ENCODE measurements at places on chromosomes 11 and 22.

DNA sequence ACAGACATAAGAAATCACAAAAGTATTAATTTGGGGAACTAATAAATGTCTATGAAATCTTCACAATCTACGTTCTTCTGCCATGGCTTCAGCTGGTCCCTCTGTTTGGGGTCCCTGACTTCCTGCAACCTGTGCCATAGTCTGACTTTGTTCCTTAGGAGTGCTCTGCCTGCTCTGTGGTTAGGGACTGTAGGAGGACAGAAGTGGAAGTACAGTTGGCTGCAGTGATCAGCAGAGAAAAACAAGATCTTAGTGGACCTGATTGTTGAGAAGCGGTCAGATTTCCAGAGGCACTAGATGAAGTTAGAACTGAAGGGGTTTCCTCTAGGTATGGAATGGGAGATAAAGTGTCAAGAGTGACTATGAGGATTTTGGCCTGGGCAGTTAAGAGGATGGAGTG lies 80.6 kb downstream of the PPP6R3 start:
- no peak for DNase-seq
- no peaks in the 10 kb centered on the region for H3K27me3 ChIP-seq

DNA sequence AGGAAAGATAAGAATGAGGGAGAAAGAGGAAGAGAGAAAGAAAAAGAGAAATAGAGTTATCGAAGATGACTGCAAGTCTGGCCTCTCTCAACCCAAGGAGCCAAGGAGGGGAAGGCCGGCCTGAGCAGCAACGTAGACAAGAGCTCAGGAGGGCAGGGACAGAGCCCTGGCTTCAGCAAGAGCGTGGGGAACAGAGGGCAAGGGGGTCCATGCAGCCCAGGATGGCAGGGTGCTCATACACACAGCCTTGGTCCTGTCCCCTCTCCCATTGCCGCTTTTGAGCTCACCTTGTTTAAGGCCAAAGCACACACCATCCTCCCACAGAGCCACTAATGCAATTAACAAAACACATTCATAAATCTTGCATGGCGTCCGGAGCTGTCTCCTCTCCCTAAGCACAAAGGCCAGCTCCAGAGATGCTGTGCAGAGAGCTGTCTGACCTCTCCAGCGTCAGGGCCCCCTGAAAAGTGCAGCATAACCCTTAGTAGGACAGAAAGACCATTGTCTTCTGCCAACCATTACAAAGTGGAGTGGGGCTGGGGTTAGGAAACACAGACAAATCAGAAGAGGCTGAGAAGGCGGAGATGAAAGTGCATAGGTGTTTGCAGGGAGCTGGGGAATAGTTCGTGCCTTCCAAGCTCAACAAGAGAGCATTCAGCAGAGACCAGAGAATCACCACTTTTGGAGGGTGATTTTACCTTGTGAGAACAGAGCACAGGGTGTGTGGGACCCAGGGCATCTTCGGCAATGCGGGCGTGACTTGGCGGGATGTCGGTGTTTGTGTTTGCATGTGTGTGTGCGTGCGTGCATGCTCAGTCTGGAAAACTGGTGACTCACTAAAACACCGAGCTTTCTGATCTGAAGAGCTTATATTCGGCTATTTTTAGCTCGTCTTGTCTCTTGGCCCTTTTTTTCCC lies 28.2 kb upstream of the JAM3 start:
- no peaks in the 10 kb centered on the region for H3K27me3 ChIP-seq
- H3K4me3 ChIP-seq: no peak overlapping the region
- H3K36me3 ChIP-seq: no peaks in the 10 kb centered on the region
- no peak for DNase-seq
- no peak overlapping the region for H3K27ac ChIP-seq

DNA sequence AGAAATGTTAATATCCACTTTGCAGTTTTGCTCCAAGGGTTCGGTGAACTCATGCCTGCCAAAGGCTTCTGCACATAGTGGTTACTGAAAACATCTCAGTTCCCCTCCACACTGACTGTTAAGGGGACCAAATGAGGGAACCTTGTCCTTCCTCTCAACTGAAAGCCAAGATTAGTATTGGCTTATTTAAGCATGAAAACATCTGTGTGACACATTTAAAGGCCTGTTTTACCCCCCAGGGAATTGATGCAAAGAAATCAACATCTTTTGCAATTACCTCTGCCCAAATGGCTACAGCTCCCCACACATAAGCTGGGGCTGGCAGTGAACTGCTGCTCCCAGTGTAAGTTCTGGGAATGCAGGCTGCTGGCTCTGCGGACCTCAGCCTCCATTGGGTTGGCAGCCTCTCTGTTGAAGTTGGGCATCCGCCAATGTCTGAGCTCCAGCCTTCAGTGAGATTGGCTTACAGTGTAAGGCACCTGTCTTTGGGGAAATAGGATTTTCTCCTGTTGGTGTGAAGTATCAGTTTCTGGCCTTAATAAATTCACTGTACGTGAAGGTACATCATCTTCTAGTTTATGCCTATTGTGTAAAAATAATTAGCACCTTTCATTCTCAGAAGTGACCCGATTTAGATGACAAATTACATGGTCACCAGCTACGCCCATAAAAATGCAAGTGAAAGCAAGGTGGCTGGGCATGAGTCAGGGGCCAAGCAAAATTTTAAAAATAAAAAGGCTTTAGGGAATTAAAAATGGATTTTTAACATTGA lies 213.4 kb upstream of the SYN3 start:
- H3K27me3 ChIP-seq: no peaks in the 10 kb centered on the region
- H3K36me3 ChIP-seq: peaks cover under 1% of the 10 kb centered on the region
- no peak overlapping the region for H3K4me3 ChIP-seq
- no peak for DNase-seq

DNA sequence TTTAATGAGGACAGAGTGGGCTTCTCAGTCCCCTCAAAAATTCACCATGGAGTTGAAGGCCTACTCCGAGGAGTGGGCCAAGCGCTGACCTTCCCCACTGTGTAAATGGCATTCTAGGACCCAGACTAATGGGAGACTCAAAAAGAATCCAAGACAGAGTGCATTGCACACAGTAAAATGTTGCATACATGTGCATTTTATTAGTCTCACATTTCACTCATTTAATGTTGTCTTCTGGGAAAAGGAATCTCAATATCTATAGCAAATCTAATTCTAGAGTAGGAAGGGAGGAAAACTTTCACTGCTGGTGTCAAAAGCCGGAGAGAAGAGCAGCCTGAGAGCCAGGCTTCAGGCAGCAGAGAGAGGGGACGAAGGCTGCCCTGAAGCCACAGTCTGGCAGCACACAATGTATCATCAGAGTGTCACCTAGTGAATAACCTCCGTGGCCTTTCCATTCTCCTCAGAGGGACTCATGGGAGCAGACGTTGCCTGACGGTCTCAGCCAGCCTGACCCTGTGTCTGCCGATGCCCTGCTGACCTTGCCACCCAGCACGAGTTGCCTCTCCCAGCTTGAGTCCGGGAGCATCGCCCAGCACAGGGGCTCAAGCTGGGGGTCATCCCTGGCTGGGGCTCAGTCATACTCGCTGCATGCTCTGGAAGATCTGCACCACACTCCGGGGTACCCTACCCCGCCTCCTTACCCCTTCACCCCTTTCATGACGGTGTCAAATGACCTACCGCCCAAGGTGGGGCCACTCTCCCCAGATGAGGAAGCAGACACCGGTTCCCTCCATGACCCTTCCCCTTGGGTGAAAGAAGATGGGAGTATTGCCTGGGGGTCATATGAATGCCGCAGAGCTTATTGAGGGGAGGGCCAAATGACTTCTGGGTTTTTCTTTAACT lies 12.9 kb upstream of the POU2AF3 start:
- no peaks in the 10 kb centered on the region for H3K27me3 ChIP-seq
- no peaks in the 10 kb centered on the region for H3K4me1 ChIP-seq
- H3K36me3 ChIP-seq: no peaks in the 10 kb centered on the region
- H3K4me3 ChIP-seq: no peak overlapping the region
- DNase-seq: no peak

DNA sequence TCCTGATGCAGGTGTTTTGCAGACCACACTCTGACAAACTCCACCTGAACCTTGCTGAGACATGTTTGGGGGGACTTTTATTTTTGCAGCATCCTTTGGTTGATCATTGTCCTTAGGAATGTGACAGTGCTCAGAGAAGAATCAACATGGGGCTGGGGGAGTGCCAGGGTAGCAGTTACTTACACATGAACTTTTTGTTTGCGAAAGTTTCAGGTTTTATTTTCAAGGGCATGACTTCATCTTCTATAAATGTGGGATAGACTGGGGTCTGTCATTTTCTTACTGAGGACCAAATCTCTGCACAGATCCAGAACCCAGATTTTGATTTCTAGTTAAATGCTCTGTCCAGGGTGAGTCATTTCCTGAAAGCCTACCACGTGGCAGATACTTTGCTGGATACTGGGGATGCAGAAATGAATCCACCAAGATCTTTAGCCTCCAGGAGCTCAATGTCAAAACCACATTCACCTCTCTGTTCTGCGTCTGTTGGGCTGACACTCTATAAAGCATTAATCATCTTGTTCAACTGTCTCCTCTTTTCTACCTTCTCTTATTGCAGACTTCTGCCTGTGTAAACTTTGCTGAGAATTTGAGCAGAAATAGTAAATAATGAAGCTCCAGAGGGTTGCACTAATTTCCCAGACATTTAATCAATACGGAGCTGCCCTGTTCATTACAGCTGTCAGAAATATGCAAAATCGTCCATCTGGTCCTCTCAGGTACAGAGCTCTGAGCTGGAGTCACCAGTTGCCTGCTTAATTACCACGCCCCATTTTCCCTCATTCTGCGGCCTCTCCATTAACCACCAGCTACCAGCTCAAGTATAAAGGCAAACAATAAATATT lies 387.9 kb downstream of the MIAT start:
- H3K4me3 ChIP-seq: no peak overlapping the region
- no peaks in the 10 kb centered on the region for H3K27me3 ChIP-seq
- H3K36me3 ChIP-seq: no peaks in the 10 kb centered on the region
- H3K4me1 ChIP-seq: no peaks in the 10 kb centered on the region
- DNase-seq: no peak

DNA sequence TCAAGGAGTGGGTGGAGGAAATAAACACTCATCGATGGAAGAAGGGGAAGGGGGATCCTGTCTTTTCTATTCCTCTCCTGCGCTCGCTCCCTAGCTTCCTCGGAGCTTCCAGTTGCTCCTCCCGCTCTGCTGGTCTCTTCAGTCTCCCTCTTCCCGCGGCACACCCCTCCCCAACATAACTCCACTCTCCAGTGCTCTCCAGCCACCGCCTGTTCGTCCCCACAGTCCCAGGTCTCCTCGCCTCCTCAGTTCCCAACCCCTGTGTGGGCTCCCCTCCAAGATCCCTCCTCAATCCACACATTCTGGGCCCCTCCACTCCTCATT lies 438 bp downstream of the ZW10 start:
- H3K4me1 ChIP-seq: no peaks in the 10 kb centered on the region
- H3K27me3 ChIP-seq: no peaks in the 10 kb centered on the region
- peak overlapping the region; percentile 20 for H3K27ac ChIP-seq
- peak overlapping the region; percentile 88 for H3K4me3 ChIP-seq

DNA sequence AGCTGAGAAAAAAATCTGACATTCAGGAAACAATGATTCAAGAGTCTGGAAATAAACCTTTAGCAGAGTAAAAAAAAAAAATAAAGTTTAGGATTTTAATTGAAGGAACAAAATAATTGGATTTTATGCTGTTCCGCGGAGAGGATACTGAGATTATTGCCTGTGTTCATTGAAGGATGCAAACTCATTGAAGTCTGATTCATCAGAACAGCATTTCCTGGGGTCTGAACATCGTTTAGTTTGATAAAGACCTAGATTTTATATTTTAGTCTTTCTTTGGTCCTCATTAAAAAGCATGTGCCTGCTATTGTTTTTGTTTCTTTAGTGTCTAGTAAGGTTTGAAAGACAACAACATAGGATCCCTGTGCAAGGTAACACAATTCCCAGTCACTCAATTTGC lies 4.5 kb downstream of the TLCD5 start:
- peaks cover 6% of the 10 kb centered on the region for H3K36me3 ChIP-seq
- no peak overlapping the region for H3K4me3 ChIP-seq
- no peaks in the 10 kb centered on the region for H3K4me1 ChIP-seq

GRCh38 chr11:100716838-100717237 lies 29.8 kb downstream of the ARHGAP42 start:
- peaks cover 6% of the 10 kb centered on the region for H3K4me1 ChIP-seq
- no peaks in the 10 kb centered on the region for H3K36me3 ChIP-seq
- no peak overlapping the region for H3K4me3 ChIP-seq

DNA sequence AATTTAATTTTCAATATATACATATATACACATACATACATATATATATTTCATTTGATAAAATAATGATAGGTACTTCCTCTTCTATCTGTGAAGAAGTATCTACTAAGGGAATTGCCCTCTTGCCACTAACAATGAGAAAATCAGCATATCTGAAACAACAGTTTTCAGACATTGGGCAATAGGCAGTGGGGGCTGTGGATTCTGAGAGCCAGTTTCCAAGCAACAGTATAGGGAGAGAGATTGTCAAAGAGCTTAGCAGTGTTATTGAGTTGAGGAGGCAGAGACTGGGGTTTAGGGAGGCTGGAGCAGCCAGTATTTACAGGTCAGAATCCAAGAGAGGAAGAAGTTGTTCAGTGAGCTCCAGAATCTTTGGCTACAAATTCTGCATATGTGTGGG lies 119.3 kb downstream of the ARFGAP2 start:
- DNase-seq: no peak
- H3K27ac ChIP-seq: no peak overlapping the region
- no peaks in the 10 kb centered on the region for H3K4me1 ChIP-seq
- no peak overlapping the region for H3K4me3 ChIP-seq

GRCh38 chr22:37803195-37803638 lies 4.5 kb upstream of the GCAT start:
- H3K4me1 ChIP-seq: peaks cover 16% of the 10 kb centered on the region
- peaks cover 13% of the 10 kb centered on the region for H3K27me3 ChIP-seq
- no peak for DNase-seq
- no peaks in the 10 kb centered on the region for H3K36me3 ChIP-seq
- no peak overlapping the region for H3K4me3 ChIP-seq
- H3K27ac ChIP-seq: no peak overlapping the region

DNA sequence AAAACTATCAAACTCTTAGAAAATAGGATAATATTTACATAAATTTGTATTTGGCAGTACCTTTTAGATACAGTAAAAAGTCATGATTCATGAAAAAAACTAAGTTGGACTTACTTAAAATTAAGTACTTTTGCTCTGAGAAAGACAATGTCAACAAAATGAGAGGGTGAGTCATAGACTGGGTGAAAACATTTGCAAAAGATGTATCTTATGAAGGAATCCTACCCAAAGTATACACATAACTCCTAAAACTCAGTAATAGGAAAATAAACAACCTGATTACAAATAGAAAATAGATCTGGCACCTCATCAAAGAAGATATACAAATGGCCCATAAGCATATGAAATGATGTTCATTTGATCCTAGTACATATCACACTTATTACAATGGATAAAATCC lies 1154.6 kb downstream of the JRKL start:
- no peak overlapping the region for H3K4me3 ChIP-seq
- no peaks in the 10 kb centered on the region for H3K27me3 ChIP-seq
- DNase-seq: no peak
- no peaks in the 10 kb centered on the region for H3K36me3 ChIP-seq

GRCh38 chr11:66369073-66369894 lies 2.3 kb downstream of the SLC29A2 start:
- H3K36me3 ChIP-seq: peaks cover 24% of the 10 kb centered on the region
- peaks cover 11% of the 10 kb centered on the region for H3K4me1 ChIP-seq
- DNase-seq: no peak
- no peak overlapping the region for H3K27ac ChIP-seq
- no peaks in the 10 kb centered on the region for H3K27me3 ChIP-seq
- H3K4me3 ChIP-seq: no peak overlapping the region

GRCh38 chr11:72629266-72629665 lies 45.0 kb downstream of the PDE2A start:
- DNase-seq: no peak
- no peak overlapping the region for H3K27ac ChIP-seq
